ENCODE measurements at places on chromosomes 2 and 18.

GRCh38 chr2:108986916-108987510, 2.0 kb downstream of the EDAR start:
- no peak for DNase-seq

- no peak for DNase-seq
These were observed 109.4 kb upstream of the SERTAD2 start for GRCh38 chr2:64763126-64763525.

- no peak for DNase-seq
These were observed 154.9 kb upstream of the SOX11 start for GRCh38 chr2:5537180-5537688.

- peak; percentile 18 for DNase-seq
These were observed 26.8 kb downstream of the MPHOSPH10 start for GRCh38 chr2:71157124-71157793.

DNA sequence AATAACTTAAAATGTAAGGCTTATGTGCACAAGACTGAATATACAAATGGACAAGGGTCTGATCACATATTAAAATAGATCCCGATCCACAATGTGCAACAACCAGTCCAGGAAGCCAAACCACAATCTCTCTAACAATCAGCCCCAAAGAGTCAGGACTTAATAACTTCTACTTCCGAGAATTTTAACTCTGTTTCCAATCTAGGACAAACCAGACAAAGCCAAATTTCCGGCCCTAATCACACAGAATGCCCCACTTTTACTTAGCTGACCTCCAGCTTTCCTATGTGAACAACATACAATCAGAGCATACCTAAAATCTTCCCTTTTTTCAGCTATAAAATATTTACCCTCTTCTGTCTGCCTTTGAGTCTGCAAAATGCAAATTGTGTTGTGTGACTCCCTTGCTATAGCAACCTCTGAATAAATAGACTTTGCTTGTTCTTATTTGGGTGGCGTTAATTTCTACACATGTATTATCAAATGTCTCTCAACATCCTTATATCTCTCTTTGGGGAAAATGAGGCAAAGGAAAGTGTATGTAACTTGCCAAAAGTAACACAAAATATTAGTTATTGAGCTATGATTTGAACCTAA, 381.9 kb upstream of the MC4R start:
- no peak for DNase-seq

DNA sequence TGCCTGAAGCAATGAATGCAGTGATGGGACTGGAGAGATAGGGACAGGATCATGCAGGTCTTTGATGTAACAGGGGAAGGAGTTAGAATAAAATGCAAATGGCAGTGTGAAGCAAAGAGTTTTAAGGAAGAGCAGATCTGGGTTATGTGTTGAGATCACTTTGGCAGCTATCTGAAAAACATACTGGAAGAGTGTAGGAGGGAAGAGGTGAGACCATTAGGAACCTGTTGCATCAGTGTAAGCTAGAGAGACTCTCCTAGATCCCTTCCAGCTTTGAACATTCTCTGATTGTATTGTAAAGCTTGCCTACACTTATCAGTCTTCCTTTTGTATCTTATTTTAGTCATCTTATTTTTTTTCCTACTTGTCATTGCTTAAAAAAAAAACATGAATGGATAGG, 10.5 kb downstream of the ACVR2A start:
- DNase-seq, result no peak

DNA sequence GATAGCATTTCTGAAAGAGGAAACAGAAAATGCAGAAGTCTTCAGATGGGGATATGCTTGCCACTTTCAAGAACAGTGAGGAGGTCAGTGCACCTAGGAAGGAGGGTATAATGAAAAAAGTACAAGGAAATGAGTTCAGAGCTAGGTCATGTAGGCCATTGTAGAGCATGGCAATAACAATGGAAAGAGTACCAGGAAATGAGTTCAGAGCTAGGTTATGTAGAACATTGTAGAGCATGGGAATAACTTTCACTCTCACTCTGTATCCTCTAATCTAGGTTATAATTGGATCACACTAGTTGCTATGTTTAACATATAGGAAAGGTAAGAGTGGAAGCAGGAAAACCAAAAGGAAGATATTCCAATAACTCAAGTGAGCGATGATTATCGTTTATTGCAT, 12.3 kb downstream of the SCG2 start:
- no peak for DNase-seq

DNA sequence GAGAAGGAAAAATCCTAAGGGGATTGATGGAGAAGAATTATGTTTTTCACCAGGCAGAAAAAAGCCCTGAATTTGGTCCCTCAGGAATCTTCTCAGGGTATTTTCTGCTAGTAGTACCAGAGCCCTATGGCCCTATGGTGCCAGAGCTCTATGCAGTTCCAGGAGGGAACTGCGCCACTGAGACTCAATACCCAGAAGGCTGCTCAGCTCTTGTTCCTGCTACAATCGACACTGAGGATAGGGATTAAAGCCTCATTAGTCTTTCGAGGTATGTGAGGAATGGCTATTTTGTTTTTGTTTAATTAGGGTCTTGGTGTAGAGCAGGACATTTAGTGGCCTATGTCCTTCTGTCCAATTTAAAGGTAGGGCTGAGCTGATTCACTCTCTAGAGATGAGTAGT, 21.7 kb upstream of the PPP3R1 start:
- no peak for DNase-seq

DNA sequence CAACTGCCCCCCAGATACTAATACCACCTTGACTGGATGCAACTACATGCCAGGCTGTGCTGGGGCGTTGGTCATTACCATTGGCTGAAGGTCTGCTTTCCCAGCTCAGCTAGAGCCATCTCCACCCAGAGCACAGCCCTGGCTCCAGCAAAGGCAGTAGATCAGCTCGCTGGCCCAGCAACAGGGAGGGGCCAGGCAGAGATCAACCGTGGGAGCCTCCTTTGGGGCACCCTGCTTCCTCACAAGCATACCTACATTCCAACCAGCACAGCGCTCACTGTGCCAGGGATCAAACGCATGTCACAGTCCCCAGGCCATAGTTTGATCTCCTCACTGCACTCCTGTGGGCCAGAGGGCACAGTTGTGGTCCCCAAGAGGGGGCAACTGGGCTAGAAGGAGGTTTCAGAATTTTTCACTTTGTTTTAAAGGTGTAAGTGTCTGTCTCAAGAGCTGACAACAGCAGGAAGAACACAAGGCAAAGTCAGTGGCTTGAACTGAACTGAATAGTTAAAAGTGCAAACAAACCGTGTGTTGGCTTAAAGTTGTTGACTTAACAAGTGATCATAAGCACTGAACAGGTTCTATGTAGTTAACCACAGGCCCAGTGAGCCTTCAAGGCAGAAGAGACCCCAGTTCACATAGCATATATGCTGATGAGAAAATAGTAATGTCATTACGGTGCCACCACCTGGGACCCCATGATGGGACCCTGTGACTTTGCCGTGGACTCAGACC, 70.1 kb upstream of the BZW1 start:
- no peak for DNase-seq

GRCh38 chr2:205034034-205034433, 488.8 kb downstream of the PARD3B start:
- no peak for DNase-seq

GRCh38 chr18:49933530-49934128, 120.3 kb upstream of the ACAA2 start:
- peak; percentile 24 for DNase-seq

- no peak for DNase-seq
These were observed 23.5 kb downstream of the CAPN14 start for GRCh38 chr2:31193806-31194205.

- no peak for DNase-seq
These were observed 378.3 kb downstream of the MTX2 start for GRCh38 chr2:176647325-176648165.

- DNase-seq, result no peak
These were observed 87.8 kb downstream of the KCTD18 start for GRCh38 chr2:200422071-200422470.

DNA sequence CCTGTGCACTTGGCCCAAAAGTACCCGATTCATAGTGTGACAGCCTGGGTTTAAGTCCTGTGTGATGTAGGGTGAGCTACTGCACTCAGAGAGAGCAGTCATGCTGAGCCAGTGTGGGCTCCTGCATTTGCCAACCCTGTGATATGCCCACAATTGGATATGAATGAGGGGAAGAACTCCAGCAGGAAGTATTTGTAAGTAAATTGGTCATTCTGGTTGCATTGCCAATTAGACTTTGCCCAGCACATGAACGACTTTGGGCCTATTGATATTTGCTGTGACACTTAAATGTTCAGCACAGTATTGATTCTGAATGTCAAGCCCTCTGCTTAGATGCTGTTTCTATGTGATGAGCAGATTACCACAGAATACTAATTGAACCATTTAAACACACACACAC, 570.9 kb downstream of the PIK3C3 start:
- DNase-seq, result no peak

- DNase-seq, result peak; percentile 37
These were observed 79.6 kb downstream of the MIB1 start for GRCh38 chr18:21820033-21820810.

GRCh38 chr2:65076345-65076710, 20.1 kb downstream of the CEP68 start:
- DNase-seq, result peak; percentile 80

- DNase-seq, result no peak
These were observed 1.3 kb upstream of the MYT1L start for GRCh38 chr2:2332381-2332780.

DNA sequence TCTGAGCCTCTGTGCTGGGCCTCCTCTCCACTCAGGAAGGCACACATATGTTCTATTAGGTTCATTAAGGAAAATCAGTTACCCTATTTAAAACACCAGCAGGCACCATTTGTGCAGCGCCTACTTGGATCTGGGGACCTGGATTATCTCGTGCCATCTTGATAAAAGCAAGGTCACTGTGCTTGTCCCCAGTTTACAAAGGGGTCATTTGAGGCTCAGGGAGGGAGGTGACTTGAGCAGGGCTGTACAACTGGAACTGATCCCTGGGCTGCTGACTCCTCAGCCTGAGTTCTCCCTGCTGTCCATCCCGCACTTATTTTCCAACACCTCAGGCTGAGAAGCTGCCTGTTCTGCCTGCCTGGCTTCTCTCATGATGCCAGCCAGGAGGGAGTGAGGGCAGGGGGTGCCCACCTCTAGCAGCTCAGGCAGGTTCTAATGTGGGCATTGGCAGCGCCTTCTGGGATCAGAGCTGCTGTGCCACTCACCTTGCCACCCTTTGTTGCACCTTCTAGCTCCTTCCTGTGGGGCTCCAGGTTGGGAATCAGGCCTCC, 120.3 kb downstream of the GLI2 start:
- DNase-seq, result no peak

- peak; percentile 60 for DNase-seq
These were observed 19.6 kb upstream of the SERPINB11 start for GRCh38 chr18:63683152-63683551.

DNA sequence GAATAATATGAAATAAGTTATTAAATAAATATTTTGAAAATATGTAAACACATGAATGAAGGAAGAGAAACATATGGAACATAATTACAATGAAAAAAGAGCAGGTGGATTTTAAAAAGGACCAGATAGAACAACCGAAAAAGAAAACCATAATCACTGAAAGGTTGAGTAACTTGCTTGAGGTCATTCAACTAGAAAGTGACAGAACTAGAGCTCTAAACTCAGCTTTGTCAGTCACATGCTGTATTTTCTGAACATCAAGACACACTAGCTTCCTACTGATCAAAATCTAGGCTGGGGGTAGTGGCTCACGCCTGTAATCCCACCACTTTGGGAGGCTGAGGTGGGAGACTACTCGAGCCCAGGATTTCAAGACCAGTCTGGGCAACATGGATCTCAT, 30.0 kb upstream of the ITGAV start:
- no peak for DNase-seq

GRCh38 chr2:182280118-182280517, 146.7 kb downstream of the PDE1A start:
- DNase-seq, result peak; percentile 28

GRCh38 chr2:147108548-147108947, 736.3 kb upstream of the ACVR2A start:
- DNase-seq, result peak; percentile 16

DNA sequence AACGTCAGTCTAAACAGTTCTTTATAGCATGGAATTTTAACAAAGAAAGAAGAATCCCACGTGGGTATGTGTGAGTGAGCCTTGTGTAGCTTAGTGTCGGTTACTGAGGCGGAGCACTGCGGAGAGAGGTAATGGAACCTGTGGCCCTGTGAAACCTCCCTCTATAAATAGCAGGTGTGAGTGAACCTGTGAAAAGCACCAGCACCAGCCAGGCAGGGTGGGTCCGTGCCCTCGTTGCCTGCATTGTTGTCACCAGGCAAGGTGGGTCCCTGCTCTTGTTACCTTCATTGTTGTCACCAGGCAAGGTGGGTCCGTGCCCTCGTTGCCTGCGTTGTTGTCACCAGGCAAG, 4.7 kb downstream of the CTDP1 start:
- DNase-seq, result no peak

DNA sequence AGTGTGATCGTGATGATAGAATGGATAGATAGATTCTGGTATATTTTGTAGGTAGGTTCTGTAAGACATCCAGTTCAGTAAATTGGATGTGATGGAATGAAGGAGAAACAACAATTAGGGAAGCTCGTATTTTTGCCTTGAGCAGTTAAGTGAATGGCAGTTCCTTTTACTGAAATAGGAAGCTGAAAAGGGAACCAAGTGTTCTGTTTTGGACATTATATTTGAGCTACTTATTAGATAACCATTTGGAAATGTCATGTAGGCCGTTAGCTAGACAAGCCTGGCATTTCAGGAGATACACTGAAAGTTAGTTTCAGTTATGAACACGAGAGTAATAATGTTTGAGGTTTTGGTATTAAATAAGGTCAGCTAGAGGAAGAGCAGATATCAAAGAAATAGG, 41.5 kb downstream of the MARCHF7 start:
- no peak for DNase-seq

DNA sequence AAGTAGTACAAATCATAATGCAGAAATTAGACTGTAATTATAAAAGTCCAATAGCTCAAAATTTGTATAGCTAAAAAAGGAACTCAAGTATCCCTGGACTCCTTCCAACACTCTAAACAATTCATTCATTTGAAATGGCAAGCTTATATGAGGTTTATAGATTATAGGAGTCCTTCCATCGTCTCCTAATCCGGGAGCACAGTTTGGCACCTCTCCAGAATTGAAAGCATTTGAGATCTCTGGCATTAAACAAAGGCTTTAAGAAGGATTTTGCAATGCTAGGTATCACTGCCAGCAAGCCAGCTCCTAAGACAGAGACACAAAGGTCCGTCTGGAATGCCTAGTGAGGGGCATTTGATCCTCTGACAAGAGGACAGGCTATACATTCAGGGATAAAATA, 90.9 kb downstream of the ACVR1 start:
- peak; percentile 58 for DNase-seq

DNA sequence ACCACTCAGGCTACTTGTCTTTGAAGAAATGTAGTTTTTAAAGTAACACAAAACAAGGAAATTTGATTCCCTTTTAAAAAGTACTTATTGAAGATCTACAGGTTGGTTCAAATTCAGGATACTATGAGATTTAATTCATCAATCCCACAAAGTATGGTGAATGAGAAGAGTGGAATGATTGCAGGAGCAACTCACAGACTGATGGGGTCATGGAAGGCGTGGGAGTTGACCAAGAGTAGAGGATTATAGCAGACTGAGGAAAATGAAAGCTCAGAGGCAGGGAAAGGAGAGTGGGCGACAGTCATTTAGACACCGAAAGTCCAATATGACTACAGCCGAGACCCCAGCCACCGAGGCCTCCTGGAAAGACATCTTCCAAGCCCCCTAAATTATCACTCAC, 12.5 kb upstream of the DAPL1 start:
- no peak for DNase-seq

Data from iris pigment epithelial cell (primary cell).